T-helper 1 cell (primary cell): ENCODE measurements at places on chromosomes 12 and 14.

GRCh38 chr12:22126758-22127157 is 80.7 kb downstream of the CMAS start:
- no peak for DNase-seq

DNA sequence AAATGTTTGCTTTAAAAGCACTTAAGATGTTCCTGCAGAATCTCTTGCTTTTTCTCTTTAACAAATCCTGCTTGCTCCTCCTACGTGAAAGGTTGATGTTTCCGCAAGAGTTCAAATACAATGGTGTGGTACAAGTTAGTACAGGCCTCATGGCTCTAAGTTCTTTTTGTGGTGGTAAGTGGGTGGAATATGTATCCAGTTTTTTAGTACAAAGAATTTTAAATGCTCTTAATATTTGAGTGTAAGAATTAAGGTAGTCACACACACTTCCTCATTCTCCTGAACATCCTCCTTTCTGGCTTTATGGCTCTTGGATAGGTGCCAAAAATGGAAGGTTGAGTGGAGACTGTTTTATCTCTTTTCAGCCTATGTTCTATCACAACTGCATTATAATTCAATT is 1.8 kb downstream of the OTOGL start:
- DNase-seq: no peak

DNA sequence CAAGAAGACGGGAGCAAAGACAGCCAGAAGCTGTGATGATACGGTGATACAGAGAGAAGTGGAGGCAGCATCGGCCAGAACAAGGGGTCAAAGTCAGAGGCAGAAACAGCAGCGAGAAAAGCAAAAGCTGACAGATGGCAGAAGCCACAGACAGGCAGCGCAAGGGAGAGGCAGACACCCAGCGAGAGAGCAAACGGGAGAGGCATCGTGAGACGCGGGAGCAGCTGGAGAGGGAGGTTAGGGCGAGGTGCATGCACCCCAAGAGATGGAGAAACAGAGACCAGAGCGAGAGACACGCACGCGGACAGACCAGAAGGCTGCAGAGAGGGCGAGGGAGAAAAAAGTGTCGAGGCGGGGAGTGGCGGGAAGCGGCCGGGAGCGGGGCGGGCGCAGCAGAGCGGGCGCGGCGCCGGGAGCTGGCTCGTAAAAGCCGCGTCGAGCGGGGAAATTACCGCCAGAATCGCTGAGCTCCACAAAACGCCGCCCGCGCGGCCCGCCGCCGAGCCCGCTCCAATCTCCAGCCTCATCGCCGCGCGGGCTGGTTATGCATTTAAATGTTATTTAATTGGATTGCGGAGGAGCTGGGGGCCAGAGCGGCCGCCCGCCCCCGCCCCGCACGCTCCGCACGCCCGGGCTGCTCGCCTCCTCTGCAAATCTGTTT is 15.6 kb downstream of the SMUG1 start:
- DNase-seq: no peak

- DNase-seq: no peak
These were observed 98.9 kb downstream of the CHST11 start for GRCh38 chr12:104555648-104556047.

DNA sequence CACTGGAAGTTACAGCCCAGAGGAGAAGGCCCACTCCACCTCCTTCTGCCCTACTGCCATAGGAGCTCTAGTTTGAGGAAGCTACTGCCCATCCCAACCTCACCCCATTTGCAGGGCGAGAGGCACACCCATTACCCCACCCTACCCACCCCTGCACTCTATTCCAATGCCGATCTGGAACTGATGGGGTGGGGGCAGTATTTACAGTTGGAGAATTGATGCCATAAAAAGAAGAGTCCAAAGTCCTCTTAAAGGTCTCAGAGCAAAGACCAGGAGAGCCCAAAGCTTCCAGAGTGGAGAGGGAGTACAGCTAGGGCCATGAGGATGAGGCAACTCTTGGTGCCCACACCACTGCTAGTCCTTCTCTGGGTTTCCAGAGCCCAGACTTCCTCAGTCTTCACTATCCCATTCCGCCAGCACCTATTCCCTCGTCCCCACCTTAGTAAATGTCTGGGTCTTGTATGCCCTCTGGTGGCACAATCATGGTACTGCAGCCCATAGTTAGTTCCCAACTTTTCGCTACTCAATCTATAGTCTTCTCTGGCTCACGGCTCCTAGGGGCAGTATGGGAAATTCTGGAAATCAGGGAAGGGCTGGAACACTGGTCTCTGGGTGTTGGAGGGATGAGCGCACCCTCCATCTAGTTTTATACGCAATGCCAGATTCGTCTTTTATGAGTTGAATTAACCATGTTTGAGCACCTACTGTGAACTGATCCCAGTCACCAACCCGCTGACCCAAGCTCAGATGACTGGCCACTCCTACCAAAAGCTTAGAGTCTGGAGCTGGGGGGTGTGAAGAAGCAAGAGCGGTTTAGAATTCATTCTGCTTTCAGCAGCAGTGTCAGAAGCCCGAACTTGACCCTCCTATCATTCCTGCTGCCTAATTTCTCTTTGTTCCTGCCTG is 6.9 kb upstream of the ADCY6 start:
- DNase-seq: peak; percentile 46

DNA sequence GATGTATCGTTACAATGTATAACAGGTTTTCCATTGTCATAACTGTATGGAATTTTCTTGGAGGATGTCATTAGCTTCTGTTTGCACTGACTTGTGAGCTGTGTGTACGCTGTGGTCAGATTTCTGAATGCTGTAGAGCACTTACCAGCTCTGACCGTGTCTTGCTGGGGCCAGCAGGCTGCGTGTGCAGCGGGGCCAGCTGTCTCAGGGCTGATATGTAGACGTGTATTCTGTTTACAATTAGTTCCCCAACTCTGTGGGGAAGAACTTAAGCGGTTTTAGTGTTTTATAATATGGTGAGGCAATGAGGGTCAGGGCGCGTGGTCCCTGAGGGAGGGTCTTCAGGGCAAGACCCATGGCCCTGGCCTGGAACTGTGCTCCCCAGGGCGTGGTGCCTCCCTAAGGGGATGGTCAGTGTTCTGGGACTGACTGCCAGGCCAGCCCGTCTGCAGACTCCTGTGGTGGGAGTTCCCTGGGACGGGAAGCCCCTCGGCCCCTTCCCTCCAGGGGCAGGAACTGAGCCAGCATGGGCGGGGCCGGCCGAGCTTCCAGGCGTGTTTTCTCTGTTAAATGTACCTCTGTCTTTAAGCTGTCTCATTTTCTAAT is 18.7 kb downstream of the XRCC3 start:
- DNase-seq: no peak

DNA sequence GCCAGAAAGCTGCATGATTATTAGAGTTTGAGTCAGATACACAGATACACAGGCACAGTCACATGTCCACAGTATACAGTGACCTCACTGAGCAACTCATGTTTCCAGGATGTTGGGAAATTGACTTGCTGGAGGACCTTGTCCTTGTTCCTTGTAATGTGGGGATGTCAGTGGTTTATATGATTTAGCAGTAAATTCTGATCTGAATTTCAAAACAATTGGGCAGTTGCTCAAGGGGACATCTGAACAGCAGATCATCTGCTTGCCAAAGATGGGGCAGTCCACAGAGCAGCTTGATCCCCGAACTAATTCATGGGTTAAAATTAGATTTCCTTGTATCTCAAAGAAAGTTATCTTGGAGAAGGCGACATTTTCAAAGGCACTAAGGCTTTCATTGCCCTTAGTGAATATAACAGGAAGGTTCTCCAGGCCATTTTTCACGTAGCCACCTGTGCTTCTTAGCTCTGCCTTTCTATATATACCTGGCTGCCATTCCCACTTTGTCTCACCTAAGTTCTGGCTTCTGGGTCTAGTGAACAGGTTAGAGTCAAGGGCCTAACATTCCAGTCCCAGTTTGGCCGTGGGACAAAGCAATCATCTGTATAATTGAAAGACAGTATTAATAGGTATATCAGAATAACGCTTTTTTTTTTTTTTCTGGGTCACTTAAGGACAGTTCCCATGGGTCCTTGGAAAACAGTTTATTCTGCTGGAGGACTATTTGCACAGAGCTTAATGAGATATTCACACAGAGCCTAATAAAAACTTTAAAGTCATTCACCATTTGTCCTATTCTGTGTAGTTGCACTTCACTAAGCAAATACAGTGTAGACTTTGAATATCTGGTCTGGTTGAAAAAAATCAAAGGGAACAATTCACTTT is 64.9 kb upstream of the STRN3 start:
- DNase-seq: no peak

DNA sequence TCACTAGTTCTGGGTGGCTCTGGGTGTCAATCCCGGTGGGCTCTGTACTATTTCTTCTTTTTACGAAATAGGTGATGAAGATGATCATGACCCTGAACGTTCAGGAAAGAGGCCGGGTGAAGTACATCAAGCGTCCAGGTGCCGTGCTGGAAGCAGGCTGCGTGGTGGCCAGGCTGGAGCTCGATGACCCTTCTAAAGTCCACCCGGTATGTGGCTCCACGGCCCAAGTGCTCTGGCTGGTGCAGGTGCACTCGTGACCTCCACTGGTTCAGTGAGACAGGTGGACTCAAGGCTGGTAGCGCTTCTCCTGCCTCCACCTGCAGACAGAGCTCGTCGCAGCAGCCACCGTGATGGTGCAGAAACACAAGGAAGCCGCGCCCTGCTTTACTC is 85.1 kb downstream of the ACACB start:
- DNase-seq: no peak

- DNase-seq: no peak
These were observed 109.9 kb downstream of the MON2 start for GRCh38 chr12:62576503-62576902.

GRCh38 chr14:35231207-35231760 is 60.9 kb upstream of the PSMA6 start:
- DNase-seq: no peak

- DNase-seq: no peak
These were observed 677 bp upstream of the AP4S1 start for GRCh38 chr14:31024577-31025366.

- DNase-seq: no peak
These were observed 22.3 kb upstream of the HECTD1 start for GRCh38 chr14:31229638-31230572.

GRCh38 chr12:123089631-123090353 is 61.1 kb downstream of the PITPNM2 start:
- no peak for DNase-seq

DNA sequence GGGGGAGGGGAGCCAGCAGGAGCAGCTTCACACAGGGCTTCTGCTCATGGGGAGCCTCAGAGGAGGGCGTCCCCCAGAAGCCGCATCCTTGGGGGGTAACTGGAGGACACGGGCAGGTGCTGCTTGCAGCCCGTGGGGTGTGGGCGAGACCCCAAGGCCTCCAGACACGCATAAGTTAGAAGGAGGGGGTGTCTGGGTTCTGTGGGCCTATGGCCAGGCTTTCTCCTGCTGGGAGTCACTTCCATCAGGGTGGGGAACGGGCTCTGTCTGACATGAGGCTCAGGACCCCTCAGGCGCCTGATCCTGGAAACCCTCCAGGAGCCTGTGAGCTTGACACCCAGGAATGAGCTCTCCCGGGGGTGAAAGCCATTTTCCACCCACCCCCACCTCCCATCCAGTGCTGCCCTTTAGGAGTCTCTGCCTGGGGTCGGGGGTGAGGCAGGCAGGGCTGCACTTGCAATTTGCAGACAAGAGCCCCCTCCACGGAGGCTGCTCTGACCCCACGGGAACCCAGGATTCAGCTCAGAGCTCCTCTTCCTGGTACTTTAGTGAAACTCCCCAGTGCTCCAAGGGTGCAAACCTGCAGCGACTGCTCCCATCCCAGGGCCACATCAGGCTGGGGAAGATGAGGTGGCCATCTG is 325.7 kb downstream of the ADGRD1 start:
- no peak for DNase-seq

DNA sequence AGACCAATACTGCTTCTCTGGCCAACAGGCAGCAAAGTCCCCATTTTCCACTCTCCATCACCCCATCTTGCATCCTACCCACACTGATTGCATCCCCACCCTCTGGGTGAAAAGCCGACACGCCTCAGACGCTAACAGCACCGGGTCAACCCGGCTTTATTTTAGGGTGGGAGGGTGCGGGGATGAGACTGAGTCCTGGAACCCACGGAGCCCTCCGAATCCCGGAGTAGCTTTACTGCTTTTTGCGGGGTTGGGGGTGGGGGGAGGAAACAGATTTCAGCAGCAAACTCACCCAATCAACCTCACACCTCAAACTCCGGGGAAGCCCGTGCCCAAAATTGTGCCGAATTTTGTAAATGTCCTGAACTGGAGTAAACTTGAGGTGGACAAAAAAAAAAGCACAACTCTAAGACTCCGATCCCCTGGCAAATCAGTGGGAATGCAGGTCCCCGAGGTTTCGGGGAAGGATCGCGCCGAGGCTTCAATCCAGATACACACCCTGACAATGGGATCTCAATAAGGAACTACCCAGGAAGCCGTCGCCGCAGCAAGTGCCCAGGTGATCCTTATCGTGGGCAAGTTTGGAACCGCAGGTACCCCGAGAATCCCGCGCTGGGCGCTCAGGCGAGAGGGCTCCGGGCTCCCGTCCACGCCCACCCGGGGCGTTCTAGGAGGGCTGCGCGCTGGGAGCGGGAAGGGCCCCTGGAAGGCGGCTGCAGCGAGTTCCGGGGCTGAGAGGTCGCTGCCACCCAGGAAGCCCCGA is 1.1 kb downstream of the GCH1 start:
- no peak for DNase-seq

GRCh38 chr12:45518291-45519235 is 210.9 kb upstream of the ARID2 start:
- peak; percentile 22 for DNase-seq

- no peak for DNase-seq
These were observed 17.3 kb downstream of the TPH2 start for GRCh38 chr12:71955970-71956369.

GRCh38 chr14:61524936-61525292 is 170.4 kb upstream of the HIF1A start:
- DNase-seq: no peak

DNA sequence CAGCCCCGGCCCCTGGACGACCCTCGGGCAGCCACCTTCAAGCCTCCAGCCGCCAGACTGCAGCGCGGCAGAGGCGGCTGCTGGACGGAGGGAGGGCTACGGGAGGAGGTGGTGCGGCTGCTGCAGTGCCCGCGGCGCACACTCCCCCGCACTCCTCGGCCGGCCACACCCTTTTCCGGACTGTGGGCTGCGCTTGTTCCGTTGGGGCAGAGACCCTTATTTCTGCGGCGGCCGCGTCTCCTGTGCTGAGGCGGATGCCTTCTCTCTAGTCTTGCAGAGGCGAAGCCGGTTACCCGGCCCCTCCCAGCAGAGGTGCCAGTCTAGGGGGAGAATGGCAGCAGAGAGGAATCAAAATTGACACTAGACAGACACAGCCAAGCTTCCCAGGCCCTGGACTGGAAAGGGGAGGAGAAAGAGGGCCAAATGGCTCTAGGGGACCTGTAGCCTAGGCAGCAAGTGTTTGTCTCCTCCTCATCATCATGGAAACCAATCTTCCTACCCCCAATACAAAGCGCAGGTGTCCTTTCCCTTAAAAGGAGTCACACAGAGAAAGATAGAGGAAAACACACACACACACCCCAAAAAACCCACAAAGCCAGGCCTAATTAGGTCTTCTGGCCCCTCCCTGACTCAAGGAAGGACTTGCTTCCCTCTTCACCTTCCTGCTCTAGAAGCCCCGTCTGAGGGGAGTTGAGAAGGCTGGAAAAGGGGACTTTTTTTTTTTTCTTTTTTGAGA is 1.3 kb downstream of the ESYT1 start:
- peak; percentile 59 for DNase-seq
